ENCODE measurements at places on chromosomes 3 and 15.
A peak's percentile ranks its signal among the peaks of the same experiment; 100 is the strongest.

GRCh38 chr3:160671231-160671630 lies 5.7 kb upstream of the ARL14 start:
- no peak for DNase-seq

GRCh38 chr3:4493941-4494894 lies 1.1 kb downstream of the ITPR1 start:
- no peak for DNase-seq

DNA sequence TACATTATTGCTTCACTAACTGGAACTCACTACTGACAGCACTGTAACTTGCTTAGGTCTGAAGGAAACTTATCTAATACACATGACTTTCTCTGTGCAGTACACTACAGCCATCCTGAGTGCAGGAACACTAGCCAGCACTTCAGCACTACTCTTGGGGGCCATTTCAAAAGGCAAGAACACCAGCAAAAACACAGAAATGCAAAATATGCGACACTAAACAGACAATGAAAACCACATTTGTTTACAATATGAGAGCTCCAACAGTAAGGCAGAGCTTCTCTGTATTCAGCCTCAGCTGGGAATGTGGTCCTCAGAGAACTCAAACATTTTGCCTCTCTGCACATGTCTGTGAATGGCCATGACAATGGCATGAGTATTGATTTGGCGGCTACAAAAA lies 109.6 kb downstream of the ARRDC4 start:
- no peak for DNase-seq

- no peak for DNase-seq
Observed at GRCh38 chr15:73286311-73286710, 82.4 kb downstream of the HCN4 start.

- DNase-seq, result no peak
Observed at GRCh38 chr15:75025107-75025506, 1.7 kb downstream of the PPCDC start.

- DNase-seq, result no peak
Observed at GRCh38 chr15:76470691-76471090, 134.1 kb downstream of the ISL2 start.

GRCh38 chr3:30319713-30320112 lies 286.7 kb upstream of the TGFBR2 start:
- DNase-seq, result no peak

DNA sequence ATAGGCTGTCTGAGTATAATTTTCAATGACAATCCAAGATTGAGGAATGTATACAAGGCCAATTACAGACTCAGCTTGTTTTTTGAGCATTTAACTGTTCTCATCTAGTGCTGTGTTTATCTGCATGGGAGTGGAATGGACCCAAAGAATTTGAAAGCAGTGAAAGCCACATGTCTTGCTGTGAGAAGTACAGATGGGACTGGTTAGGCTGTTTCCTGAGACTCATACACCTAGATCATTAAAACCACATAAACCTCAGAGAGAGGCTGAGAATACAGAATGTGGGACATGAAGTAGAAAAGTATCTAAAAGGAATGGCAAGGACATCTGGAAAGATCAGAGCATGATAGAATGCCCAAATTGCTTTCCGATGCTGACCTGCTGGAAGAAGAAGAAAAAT lies 224.6 kb downstream of the NLGN1 start:
- DNase-seq, result peak; percentile 39
